ENCODE measurements at places on chromosomes 3 and 15. TPM values are rescaled to one million over a fixed set of nuclear protein-coding genes. Genes with fewer than 3 reads are reported as not detected.

- no peaks in the 10 kb centered on the region for H3K4me1 ChIP-seq
- H3K4me3 ChIP-seq: no peak overlapping the region
- DNase-seq: no peak
These were observed 42.6 kb upstream of the TP63 start for GRCh38 chr3:189588475-189589178.

DNA sequence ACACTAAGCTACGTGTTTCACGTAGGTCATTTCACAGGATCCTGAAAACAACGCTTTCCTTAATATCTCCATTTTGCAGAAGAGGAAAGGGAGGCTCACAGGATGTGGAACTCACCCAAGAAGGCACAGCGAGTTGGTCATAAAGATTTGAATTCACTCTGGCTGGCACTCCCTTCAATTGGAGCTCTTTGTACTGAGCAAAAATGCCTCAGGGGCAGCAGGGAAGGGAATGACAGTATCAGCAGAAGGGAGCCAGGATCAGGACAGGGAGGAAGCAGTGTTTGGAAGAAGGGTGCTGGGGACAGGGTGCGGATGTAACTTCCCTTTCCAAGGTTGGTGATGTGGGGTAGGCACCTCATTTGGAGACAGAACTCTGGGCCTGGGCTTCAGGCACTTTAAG lies 1.1 kb upstream of the ST6GAL1 start:
- H3K27ac ChIP-seq: no peak overlapping the region
- no peak overlapping the region for H3K4me3 ChIP-seq
- H3K4me1 ChIP-seq: peaks cover 25% of the 10 kb centered on the region

DNA sequence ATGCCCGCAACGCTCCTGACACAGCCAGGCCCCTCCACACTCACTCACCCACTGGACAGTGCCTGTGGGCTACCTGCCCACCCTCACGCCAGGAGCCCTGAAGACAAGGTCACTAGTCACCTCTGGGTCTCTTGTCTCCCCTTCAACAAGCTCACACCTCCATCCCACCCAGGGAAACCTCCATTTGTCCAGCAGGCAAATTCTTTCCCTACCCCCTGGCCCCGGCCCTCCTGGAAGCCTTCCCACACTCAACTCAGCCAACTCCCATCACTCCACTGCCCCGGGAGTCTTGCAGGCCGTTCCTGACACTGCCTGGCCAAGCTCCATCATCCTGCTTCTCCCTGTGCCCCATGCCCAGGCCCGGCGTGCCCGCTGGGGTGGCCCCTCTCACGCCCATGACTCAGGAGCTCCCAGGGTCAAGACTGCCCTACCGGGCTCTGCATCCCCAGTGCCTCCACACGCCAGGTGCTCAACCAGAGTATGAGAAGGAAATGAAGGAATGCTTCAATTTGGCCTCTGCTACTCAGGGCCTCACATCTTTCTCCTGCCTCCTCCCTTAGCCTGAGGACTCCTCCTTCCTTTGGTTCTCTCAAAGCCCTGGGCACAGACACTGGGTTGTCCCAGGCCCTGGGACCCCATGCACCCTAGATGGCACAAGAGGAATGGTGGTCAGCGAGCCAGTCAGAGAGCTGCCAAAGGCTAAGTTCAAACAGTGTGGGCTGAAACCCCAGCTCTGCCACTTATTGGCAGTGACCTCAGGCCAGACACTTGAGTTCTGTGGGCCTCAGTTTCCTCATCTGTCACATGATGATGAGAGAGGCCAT lies 88.6 kb downstream of the SEC22A start:
- H3K4me3 ChIP-seq: no peak overlapping the region
- H3K27me3 ChIP-seq: peaks cover 29% of the 10 kb centered on the region
- H3K36me3 ChIP-seq: no peaks in the 10 kb centered on the region
- no peak overlapping the region for H3K27ac ChIP-seq
- H3K4me1 ChIP-seq: no peaks in the 10 kb centered on the region

- H3K4me1 ChIP-seq: no peaks in the 10 kb centered on the region
- H3K27me3 ChIP-seq: no peaks in the 10 kb centered on the region
- H3K36me3 ChIP-seq: no peaks in the 10 kb centered on the region
- H3K4me3 ChIP-seq: no peak overlapping the region
- no peak for DNase-seq
These were observed 370.4 kb upstream of the CDIN1 start for GRCh38 chr15:36208868-36209582.

DNA sequence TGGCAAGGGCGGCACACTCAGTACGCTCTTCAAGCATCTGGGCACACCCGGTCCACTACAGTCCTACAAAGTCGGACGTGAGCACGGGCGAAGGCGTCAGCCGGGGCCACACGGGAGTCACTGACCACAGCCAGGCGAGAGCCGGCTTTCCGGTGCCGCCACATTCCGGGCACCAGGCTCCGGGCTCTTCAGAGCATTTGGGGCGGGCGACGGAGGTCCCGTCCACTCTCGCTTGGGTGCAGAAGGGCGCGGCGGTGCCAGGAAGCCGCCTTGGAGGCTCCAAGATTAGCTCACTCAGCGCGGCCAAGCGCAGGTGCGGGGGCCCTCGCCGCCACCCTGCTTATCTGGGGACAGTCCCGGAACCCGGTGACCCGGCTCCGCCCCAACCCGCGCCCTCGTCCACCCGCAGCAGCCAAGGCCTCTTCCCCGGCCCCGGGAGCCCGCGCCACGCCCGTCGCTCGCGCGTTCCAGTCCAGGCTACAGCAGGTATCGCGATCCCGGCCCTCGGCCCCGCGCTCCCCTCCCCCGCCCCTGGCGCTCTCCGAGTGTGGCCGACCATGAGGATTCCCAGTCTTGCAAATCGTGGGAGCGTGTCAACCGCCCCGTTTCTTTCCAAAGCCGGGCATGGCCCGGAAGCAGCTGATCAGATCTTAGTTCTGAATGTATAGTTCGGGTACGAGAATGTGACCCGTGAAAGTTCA lies at the start of gene ADPRH:
ADPRH (plus strand) TSS at position 127 of the 701 bp plus-strand sequence. CDS start 2,678 bp downstream, outside the sequence.
- DNase-seq: no peak
- no peak within 1 kb of the TSS for H3K27ac ChIP-seq
- H3K36me3 ChIP-seq: no peaks in the 10 kb centered on the region
- H3K27me3 ChIP-seq: no peaks in the 10 kb centered on the region
- peak within 1 kb of the TSS; percentile 49 for H3K4me3 ChIP-seq

The GPX1 gene
- total RNA-seq: 149 TPM

The GABRR3 gene
- total RNA-seq: 0.31 TPM

DNA sequence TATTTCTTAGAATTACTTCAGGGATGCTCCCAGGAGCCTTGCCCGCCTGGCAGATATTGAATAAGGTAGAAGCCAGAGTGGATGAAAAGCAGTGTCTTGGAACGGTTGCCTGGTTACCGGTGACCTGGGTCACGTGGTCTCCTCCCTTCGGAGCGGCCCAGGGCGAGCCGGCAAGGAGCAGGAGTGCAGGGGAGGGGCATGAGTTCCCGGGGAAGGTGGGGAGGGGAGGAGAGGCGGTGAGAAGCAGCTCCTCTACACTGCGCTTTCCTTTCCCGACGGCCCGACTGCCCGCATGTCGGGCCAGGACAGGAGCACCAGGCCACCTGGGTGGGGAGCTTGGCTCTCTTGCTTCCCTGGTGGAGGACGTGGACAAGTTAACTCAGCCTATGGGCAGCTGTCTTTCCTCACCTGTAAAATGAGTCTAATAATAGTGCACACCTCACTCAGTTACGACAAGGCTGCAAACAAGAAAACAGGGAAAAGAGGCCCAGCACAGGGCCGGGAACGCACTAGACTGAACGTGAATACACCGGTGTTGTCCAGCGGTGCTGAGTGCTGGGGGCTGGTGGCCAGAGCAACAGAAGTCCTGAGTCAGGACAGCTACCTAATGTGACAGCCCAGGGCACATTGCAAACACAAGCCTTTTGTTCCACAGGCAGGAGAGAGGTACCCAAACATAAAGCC lies 198.3 kb downstream of the ADAMTS9 start:
- no peak overlapping the region for H3K4me3 ChIP-seq
- H3K4me1 ChIP-seq: peaks cover 46% of the 10 kb centered on the region
- peaks cover 8% of the 10 kb centered on the region for H3K27me3 ChIP-seq
- no peak for DNase-seq
- H3K27ac ChIP-seq: no peak overlapping the region

GRCh38 chr3:59885101-59885500 lies 835.3 kb upstream of the CFAP20DC start:
- no peaks in the 10 kb centered on the region for H3K36me3 ChIP-seq
- no peak overlapping the region for H3K27ac ChIP-seq
- DNase-seq: no peak
- no peaks in the 10 kb centered on the region for H3K27me3 ChIP-seq
- no peaks in the 10 kb centered on the region for H3K4me1 ChIP-seq
- no peak overlapping the region for H3K4me3 ChIP-seq

GRCh38 chr3:33211444-33211843 lies 7.2 kb downstream of the SUSD5 start:
- no peaks in the 10 kb centered on the region for H3K4me1 ChIP-seq
- H3K36me3 ChIP-seq: no peaks in the 10 kb centered on the region
- no peak for DNase-seq

- H3K4me1 ChIP-seq: peaks cover 17% of the 10 kb centered on the region
- no peaks in the 10 kb centered on the region for H3K27me3 ChIP-seq
- DNase-seq: no peak
These were observed 570 bp downstream of the APH1B start for GRCh38 chr15:63277893-63278456.

DNA sequence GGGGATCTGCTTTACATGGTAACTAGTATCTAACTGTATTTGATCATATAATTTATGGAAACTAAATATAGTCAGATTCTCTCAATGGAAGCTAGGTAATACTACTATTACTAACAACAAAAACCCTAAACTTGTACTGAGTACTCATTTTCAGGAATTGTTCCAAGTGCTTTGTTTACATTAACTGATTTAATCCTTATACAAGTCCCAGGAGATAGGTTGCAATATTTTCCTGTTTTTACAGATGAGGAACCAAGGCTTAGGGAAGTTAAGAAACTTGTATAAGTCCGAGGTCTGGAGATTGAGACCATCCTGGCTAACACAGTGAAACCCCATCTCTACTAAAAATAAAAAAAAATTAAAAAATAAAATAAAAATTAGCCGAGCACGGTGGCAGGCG lies 7.5 kb upstream of the MTHFS start:
- H3K36me3 ChIP-seq: no peaks in the 10 kb centered on the region
- H3K4me1 ChIP-seq: peaks cover 14% of the 10 kb centered on the region
- no peak overlapping the region for H3K27ac ChIP-seq

The CAND2 gene
- not detected for total RNA-seq

Data from HepG2 (cell line).